Fibroblast of skin of left quadriceps (primary cell): ENCODE measurements at places on chromosomes 5 and 9.

DNA sequence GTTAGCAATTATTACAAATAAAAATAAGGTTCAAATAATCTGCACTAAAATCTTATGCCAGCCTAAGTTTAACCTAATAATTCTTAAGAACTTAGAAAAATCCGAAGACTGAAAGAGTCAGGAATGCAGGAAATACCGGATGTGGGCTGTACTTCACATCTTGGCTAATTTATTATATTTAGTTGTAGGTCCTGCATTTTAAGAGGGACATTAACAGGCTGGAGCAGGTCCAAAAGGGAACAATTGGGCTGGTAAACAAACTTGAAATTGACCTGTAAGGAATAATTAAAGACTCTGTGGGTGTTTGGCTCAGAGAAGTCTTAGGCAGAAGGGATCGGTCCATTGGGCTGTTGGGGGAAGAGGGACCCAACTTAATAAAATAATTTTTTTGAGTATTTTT, 18.4 kb downstream of the GLRA1 start:
- DNase-seq: no peak

- no peak for DNase-seq
Observed at GRCh38 chr5:112346411-112347044, 72.5 kb downstream of the EPB41L4A start.

DNA sequence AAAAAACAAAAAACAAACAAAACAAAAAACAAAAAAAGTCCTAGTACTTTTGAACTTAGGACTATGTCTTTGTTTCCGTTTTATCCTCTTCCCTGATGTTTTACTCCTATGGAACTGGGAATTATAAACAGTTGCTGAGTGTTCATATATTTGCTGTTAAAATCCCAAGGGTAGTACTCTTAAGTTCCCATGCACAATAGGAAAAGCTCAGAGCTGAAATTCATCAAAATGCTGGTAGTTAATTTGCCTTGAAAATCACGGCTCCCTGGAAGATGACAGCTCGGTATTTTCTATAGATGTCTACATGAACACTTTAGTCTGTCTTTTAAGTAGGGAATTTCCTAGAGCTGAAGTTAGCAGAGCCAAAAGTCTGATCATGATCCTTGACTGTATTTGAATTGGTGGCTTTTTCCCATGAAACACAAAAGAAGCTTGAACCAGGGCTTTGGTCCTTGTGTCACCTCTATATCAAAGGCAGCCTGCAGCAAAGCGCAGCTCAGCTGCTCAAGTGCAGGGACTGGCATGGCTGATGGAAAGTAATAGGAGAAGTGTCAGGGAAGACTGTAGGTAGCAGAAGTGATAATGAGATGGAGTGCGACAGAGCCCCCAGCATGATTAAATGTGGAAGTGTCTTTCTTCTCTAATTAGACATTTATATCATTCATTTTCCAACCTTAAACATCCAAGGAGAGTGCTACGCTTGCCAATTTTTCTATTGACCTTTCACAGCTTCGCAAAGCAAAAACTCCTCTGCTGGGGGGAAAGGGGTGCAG, 310.9 kb downstream of the TRIM36 start:
- DNase-seq: no peak

GRCh38 chr5:178772351-178772750, 41.9 kb upstream of the ZNF354A start:
- no peak for DNase-seq

- peak; percentile 18 for DNase-seq
Observed at GRCh38 chr5:75656311-75657003, 45.2 kb downstream of the ANKDD1B start.

DNA sequence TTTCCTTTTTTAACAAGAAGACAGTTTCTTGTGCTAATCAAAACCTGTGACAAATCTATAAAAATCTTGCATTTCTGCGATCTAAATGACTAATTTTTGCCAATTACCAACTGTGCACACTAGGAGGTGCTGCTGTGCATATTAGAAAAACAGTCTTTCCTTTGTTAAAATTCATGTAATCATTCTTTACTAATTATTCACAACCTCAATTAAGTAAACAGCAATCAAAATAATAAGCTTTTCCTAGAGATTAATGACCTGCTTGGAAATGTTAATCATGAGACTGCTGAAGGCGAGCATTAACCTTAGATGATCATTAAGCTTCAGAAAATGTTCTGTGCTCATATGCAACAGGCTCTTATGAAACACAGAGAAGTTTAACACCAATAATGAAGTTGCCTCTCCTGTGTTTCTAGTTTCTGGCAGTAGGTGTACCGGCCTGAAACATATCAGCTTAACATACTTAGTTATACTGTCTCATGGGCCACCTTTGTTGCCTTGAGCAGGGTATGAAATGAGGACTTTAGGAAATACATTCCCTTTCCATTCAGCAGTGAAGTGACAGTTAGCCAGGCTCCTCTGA, 17.7 kb downstream of the RFESD start:
- DNase-seq: no peak

- DNase-seq: no peak
Observed at GRCh38 chr5:35920890-35921289, 17.5 kb downstream of the CAPSL start.

DNA sequence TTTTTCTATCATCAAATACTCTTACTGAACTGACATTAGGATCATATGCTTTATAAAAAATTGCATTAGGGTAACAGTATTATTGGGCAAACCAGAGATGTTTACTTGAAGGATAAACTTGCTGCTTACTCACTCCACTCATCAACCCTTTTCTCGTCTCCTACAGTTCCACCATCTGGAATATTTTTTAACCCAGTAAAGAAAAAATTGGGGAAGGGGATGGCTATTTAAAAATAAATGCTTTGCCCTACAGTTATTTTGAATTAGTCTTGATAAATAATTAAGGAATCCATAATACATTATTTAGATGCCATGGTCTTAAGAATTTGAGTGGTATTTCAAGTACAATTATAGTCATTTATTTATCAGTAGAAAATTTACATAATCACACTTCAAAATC, 225.8 kb downstream of the MEF2C start:
- no peak for DNase-seq

DNA sequence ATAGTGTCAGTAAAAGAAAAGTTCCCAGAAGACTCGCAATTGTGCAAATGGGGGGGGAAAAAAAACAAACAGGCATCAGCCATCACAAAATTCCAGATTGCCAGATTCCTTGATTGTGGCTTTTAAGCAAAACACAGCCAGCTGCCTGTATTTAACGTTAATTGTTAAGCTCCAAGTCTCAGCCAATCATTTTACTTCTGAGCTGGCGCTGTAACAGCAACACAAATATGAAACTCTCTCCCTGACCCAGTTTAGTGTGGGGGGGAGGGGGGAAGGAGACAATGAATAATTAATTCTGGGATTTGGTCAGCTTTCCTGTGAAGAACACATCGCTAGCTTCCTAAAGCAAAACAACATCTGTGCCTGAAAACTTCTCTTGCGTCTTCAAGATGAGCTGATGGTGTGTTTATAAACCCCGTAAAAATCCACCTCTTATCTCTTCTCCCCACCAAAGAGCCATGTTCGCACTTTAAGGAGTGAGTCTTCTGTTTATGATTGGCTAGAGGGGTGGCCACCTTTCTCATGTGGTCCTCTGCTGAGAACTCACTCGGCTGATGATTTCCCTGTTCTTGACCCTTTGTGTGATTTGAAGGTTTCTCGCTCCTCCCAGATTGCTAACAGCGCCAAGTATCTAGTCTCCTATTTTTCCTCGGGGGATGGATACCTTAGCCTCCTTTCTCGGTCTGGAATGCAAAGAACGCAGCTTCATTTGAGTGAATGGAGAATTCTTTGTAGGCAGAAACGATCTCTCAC, 160.2 kb upstream of the DAPK1 start:
- DNase-seq: peak; percentile 33

DNA sequence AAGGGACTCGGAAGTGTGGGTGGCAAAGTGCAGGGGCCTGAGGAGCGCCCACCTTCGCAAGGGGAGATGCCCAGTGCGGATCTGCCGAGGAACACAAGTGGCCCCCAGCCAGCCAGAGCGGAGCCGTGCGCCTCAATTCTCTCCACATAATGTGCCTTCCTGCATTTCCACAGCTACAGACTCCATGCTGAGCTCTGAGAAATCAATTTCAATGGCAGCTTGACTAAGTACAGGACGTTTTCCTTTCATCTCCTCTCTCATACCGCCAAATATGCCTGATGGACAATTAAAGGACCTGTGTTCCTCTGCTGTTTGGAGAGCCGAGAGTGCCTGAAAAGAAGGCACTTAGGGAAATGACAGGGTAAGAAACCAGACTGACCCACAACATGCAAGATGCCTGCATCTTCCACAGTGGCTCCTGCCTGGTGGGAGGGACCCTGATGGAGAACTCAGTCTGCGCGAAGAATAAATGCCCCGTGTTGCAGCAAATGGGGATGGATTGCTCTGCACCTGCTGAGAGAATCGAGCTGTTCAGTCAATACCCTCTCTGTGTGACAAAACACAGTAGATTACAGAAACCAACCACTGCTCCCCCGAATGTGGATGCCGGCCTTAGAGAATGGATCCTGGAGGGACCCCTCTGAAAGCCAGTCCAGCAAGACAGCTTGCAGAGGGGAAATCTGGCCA, 38.6 kb upstream of the OLFM1 start:
- no peak for DNase-seq

DNA sequence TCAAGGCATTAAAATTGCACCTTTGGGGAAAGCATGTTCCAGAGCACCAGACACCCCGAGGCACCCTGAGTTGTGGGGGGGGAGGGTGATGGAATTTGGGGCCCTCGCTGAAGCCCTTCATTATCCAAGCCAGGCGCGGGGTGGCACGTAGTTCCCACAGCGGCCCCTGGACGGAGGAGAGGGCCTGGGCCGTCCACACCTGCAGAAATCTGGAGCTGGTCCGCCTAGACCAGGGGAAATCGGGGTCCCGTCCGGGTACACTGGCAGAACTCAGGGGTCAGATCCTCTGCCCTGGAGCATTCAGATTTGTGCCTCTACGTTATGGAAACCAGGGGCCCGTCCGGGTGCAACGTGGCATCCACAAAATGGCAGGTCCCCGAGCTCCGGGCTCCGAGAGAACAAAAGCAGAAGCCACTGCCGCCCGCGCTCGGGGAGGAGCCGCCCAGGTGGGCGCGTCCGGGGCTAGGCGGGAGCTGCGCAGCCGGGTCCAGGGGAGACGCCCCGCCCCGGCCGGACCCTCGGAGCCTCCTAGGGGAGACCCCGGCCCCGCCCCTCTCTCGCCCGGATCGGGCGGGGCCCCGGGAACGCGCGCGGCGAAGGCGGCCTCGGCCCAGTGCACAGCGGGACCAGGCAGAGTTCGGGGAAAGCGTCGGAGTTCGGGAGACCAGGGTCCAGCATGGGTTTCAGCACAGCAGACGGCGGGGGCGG, at the start of gene PLEKHG4B:
Gene PLEKHG4B (plus strand): TSS at position 613 of the 708 bp plus-strand sequence. CDS start 64 bp downstream, at position 677.
- DNase-seq: no peak

GRCh38 chr9:72464857-72465592, 56.4 kb upstream of the TMC1 start:
- no peak for DNase-seq

DNA sequence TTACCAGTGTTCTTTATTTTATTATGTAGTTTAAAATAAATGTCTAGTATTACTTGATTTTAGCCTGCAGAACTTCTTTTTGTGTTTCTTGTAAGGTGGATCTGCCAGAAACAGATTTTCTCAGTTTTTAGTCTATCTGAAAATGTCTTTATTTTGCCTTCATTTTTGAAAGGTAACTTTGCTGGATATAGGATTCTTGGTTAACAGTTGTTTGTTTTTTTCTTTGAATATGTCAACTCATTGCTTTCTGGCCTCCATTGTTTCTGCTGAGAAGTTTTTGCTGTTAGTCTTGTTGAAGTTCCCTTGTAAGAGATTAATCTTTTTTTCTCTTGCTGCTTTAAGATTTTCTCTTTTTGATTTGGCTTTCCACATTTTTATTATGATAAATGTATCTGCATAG, 75.5 kb downstream of the MTREX start:
- no peak for DNase-seq

- DNase-seq: no peak
Observed at GRCh38 chr9:10248890-10249289, 363.9 kb downstream of the PTPRD start.

- DNase-seq: no peak
Observed at GRCh38 chr5:180771839-180772238, 30.8 kb downstream of the MGAT1 start.

- DNase-seq: no peak
Observed at GRCh38 chr9:19517202-19517942, 108.6 kb downstream of the ACER2 start.

GRCh38 chr9:137969685-137970084, 92.1 kb downstream of the CACNA1B start:
- no peak for DNase-seq

- no peak for DNase-seq
Observed at GRCh38 chr5:6556089-6556801, 76.6 kb downstream of the NSUN2 start.

DNA sequence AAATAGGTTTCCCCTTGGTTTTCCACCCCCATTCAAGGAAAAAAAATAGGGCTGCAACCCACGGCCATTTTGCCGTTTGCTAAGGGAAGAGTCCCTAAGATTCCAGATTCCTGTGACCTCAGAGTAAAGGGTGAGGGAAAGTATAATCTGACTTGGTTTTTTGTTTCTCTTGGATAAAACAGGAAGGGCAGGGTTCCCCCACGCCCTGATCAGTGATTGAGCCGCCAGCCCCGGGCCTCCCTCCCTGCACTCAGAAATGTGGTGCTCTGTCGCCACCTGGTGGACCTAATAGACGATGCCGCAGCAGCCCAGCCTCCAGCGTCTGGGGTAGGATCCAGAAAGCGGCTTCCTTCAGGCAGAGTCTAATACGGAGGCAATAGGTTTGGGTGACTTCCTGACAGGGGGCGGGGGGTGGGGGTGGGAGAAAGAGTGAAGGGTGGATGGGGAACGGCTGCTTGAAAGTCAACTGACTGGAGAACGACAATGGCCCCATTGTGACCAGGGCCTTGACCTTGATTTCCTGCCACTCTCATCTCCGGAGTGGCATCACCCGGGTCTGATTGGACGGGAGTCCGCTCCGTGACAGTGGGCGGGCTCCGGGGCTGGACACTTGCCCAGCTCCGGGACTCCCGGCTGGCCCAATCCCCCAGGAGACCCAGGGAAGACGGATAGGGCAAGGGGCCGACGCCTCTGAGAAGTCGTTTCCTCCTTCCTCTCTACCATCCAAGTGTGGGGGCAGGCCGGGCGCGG, 17.8 kb upstream of the CYSTM1 start:
- DNase-seq: peak; percentile 50

GRCh38 chr9:70609542-70610286, 195.3 kb upstream of the KLF9 start:
- peak; percentile 70 for DNase-seq

- DNase-seq: no peak
Observed at GRCh38 chr5:107247427-107247826, 423.3 kb downstream of the EFNA5 start.

DNA sequence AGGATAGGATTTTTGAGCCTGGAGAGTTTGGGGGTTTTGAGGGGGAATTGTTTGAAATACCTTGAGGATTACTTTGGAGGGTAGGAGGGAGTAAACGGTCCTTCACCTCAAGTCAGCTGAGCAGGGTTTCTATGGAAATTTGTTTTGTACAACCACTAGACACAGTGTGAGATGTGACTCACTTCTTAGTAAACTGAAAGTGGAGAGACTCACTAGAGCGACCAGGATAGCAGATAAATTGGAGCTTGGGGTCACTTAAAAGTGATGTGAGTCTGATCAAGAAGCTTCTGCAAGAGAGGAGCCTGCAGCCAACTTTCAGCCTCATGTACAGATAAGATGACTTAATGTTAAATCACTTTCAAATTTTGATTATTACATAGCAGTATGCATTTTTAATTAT, 1945.9 kb upstream of the NUDT12 start:
- no peak for DNase-seq

GRCh38 chr5:41211417-41211816, 1.9 kb downstream of the C6 start:
- no peak for DNase-seq
